ENCODE measurements at places on chromosomes 1 and 21.

GRCh38 chr1:61241411-61241838 lies 159.1 kb downstream of the NFIA start:
- no peak for DNase-seq

- no peak for DNase-seq
Observed at GRCh38 chr1:77672374-77672773, 10.1 kb downstream of the ZZZ3 start.

DNA sequence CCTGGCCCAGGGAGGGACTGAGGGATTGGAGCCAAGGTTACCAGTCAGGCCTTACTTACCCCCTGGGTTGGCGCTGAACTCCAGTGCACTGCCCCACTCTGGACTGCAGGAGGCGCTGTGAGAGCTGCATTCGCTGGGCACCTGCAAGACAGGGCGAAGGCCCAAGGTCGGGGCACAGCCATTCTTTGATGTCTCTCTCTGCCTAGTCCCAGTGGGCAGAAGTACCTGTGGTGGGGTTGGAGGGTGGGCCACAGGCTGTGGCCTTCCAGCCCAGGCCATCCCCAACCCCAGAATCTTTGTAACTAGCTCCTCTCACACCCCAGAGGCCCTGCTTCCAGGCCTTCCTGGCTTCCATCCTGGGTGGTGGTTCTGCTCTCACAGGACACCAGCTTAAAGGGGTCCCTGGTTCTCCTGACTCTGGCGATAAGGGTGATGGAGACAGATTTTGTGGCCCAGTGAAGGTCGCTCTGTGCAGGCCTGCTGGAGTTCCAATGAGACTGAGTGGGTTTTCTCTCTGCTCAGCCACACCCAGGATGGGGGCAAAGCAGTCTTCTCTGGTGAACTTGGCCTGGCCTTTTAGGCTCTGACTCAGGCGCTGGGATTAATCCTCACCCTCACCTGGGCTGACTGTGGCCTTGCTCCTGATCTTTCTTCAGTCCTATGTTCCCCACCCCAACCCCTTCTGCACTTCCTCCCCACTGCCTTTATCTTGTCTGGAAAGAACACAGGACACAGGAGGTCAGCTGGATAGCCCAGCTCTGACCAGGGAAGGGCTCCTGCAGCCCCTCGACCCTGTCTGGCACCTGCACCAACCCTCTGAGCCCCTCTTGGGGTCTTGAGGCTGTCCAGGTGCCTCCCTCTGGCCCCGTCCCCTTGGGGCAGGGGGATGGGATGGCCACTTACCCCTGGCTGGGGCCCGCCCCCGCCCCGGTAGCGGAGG lies 954 bp downstream of the MYOG start:
- no peak for DNase-seq

DNA sequence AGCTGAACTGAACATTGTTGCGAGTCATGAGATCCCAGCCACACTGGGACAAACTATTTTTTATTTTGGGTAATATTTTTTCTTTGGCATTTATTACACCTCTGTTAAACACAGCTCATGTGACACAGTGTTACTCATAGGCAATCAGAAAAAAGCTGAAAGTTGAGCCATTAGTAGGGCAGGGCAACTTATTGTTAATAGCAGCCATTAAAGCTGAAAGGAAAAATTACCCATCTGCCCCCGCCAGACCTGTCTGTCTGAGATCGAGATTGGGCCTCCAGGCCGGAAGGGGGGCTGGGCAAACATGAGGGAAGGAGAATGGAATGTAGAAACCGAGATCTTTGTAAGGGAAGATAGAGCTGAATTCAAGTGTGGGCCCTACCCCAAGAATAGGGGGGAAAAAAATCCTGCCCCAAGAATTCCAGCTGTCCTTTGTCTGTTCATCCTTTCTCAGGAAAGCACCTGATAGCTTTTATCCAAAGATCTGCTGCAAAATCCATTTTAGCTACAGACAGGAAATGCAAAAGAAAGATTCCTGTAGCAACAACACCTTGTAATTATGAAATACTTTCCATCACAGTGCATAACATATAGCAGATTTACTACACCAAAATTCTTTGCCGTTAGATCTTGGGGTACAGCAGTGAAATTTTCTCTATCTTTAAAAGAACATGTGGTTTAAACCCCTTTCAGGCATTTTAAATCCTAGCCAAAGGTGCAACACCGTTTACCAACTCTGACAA lies 212.8 kb downstream of the PBX1 start:
- DNase-seq: no peak

DNA sequence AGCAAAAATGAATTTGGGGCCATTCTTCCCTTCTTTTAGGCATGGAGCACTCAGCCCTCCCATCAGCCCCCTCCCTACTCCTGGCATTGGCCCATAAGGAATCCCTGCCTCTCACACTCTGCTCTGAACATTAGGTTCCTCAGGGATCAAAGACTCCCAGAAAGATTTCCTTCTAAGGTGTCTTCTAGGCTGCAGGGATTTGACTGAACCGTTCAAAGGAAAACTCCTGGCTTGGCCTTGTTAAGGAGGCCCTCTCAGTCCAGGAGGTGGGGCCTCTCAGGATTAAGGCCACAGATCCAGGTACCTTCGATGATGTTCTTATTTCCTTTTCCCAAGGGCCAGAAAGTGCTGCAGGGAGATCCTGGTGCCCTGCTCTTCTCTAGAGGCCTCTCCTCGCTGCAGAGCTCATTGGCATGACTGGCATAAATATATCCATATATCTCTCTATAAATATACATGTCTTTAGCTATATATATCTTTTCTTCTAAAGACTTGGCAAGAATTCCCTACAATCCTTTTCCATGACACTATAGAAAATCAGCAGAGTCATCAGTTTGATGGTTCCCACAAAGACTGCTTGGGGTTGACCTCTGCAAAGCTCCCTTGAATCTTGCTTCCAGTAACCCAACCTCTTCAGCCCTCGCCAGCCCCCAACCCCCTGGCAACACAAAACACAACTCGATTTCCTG lies 59.1 kb downstream of the PLXNA2 start:
- DNase-seq: no peak

- no peak for DNase-seq
Observed at GRCh38 chr1:166852918-166853317, 13.6 kb downstream of the POGK start.

GRCh38 chr1:213719462-213719861 lies 268.3 kb upstream of the PROX1 start:
- no peak for DNase-seq

DNA sequence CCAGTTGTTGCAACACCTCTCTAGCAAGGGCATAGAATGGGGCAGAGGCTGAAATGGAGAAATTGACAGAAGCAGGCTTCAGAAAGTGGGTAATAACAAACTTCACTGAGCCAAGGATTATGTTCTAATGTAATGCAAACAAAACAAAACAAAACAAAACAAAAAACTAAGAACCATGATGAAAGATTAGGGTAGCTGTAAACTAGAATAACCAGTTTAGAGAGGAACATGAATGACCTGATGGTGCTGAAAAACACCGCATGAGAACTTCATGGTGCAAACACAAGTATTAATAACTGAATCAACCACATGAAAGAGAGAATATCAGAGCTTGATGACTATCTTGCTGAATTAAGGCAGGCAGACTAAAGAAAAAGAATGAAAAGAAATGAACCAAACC lies 1707.7 kb downstream of the BRINP3 start:
- DNase-seq: no peak

DNA sequence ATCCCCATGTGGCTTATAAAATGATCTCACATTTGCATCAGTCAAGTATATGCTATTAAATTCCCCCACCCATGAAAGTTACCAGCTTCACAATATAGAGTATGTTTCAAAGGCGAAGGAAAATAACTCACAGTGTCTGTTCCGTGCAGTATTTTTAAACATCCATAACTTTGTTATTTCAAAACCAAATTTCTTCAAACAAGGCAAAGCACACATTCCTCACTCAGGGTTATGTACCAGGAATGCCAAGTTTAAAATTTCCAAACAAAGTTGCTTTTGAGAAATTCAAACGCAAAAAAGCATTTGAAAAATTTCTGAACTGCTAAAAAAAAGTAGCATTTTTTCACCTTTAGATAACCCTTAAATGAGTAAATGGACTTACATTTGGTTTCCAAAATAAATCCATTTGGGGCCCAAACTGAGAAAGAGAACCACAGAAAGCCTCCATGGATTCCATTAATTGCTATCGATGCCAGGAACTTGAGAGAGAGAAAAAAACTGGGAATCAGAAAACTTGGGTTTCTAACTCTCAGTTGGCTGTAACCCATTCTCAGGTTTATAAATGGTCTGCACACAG lies 149.5 kb downstream of the SLC30A10 start:
- DNase-seq: no peak

- no peak for DNase-seq
Observed at GRCh38 chr1:3292868-3293562, 161.4 kb upstream of the ARHGEF16 start.

GRCh38 chr1:92134331-92134730 lies 54.2 kb downstream of the BTBD8 start:
- DNase-seq: no peak

GRCh38 chr1:40314721-40315238 lies 2.3 kb downstream of the COL9A2 start:
- no peak for DNase-seq

- no peak for DNase-seq
Observed at GRCh38 chr1:164841702-164842465, 282.9 kb downstream of the PBX1 start.

GRCh38 chr1:178086766-178087165 lies 7.1 kb upstream of the RASAL2 start:
- DNase-seq: no peak

GRCh38 chr1:22745669-22746585 lies 35.3 kb downstream of the EPHB2 start:
- no peak for DNase-seq

DNA sequence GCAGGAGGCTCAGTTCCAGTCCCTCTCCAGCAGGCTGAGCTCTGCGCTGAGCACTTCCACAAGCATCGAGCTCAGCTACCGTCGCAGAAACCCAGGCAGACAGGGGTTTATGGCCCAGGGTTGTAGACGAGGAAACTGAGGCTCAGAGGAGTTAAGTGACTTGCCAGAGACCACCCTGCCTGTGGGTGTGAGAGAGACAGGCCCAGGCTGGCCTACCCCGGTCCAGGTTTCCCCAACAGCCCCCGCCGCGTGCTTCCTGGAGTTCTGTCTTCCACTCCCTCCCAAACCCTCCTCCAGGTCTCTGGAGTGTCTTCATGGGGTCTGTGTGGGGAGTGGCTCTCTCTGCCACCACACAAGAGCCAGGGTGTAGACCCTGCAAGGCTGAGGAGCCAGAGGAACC lies 615.9 kb downstream of the PTPRU start:
- DNase-seq: no peak

GRCh38 chr1:201409440-201409839 lies 10.3 kb upstream of the LAD1 start:
- DNase-seq: no peak

- DNase-seq: peak; percentile 16
Observed at GRCh38 chr1:150613061-150613920, 16.1 kb downstream of the ENSA start.

DNA sequence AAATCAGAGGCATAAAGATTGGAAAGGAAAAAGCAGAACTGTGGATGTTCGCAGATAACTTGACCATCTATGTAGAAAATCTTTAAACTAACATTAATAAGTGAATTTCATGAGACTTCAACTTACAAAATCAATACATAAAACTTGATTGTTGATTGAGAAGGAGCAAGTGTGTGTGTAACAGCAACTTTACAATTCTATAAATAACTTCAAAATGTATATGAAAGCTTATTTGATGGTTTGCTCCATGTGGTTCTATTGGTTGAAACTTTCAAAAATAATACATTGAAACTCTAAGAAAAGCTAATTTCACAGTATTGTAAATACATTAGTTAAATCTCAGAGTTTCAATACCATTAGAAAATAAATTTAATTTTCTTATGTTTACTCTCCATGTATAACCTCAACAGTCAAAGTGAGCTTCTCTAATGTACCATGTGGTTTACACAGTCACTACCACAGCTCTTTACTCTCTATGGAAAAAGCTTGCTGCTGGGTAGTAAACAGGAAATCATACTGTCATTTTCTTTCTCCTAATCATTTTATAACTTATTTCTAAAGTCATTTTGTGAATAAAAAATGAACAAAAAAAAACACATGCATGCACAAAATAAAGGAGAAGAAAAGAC lies 12.0 kb downstream of the AKT3 start:
- DNase-seq: no peak

DNA sequence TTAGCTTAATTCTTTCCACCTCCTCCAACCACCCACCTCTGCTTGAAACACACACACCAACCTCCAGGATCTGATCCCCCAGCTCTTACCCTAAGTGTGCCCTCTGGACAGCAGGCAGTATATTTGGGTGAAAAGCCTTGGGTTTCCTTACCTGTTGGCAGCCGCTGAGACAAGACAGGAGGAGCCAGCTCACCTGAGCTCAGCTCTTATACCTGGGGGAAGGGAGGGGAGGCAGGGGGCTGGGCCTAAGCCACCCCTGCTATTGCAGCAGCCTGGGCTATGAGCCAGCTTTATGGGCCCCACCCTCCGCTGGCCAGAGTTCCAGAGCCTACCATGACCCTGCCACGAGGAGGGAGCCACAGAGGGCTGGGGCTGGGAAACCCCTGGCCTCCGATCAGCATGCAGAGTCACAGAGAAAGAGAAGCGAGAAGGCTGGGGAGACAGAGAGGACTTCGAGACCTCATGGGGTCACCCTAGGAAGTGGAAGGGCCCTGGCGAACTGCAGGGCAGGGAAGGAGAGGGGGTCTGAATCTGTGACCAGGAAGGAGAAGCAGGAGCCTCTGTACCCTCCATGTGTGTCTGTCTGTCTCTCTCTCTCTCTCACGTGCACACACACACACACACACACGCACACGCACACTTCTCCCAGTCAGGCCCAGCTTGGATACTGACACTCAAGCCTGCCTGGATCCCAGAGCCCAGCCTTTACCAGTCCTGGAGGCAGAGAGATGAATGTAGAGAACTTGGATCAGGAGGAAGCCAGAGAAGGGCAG lies at the start of gene S100A14:
S100A14 (minus strand) TSS at position 182 of the 773 bp plus-strand sequence. CDS start 467 bp downstream, outside the sequence.
- DNase-seq: no peak

GRCh38 chr21:43204638-43205037 lies 35.8 kb downstream of the CRYAA start:
- no peak for DNase-seq

GRCh38 chr1:203663821-203664220 lies 37.2 kb downstream of the ATP2B4 start:
- no peak for DNase-seq

Data from CD4-positive, alpha-beta T cell (primary cell).